Activated CD4-positive, CD25-positive, alpha-beta regulatory T cell treated with anti-CD3 and anti-CD28 coated beads, Interleukin-2, amount 50 U/mL, for 72 hours (primary cell): ENCODE measurements at places on chromosomes 4 and X.
A peak's percentile ranks its signal among the peaks of the same experiment; 100 is the strongest.

DNA sequence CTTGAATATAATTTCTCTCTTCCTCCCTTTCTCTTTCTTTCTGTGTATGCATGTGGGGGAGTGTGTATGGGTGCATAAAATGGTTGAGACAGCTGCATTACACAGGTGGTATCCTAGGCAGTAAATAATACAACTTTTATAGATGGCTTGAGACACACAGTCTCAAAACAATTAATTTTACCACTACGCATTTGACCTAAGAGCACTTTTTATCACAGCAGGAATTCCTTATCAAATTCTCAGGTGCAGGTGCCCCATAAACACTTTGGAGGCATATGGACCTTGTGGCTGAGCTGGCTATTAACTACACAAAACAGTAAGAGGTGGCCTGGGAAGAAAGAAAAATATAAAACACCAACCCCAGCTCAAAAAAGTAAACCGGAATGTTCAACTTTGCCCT is 91.3 kb downstream of the RASGEF1B start:
- DNase-seq, result no peak

DNA sequence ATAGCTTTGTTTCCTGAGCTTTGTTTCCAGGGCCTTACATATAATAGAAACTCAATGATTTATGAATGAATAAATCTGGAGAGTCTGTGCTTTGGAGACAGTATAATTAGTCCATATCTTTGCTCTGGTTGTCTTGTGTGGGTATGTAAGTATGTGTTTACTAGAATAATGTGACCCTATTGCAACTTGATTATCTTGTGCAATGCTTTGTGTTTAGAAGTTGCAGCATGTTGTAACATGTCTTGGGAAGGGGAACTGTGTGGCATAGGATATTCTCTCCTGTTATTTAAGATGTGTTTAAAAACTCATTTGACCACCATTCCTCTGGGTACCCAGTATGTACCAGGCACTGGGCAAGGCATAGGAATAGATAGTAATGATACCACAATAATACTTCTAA is 6.1 kb downstream of the SPATA18 start:
- no peak for DNase-seq

- DNase-seq, result no peak
These were observed 305.3 kb downstream of the FRMPD4 start for GRCh38 chrX:12443534-12444098.

GRCh38 chr4:84825701-84826341 is 140.7 kb downstream of the WDFY3 start:
- DNase-seq, result no peak

DNA sequence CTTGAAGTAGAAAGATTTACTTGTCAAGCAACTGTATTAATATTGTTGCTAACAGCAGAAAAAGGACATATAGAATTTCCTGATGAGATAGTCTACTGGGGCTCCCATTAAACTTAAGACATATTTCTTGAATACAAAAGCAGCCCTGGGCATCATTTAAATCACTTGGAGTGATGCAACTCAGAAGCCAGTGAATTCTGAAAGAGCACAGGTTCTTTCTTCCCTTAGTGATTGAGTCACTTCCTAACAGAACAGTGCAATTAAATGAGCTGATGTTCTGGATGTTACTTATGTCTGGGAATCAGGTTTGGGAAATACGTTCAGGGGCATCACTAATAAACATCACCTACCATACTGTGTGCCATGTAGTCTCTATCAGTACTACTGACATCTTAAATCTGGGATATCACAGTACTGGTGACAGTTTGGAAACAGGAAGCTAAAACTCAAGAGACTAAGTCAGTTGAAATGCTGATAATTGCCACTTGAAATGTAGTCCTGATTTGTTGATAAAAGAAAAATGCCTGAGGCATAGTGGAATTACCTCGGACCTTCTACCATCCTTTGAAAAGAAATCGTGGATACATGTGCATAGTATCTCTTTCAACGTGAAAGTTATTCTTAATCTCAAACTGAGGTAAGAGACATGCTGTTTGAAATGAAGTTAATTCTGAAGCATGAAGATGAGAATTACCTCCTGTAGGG is 249.2 kb upstream of the GPRIN3 start:
- DNase-seq, result no peak

- DNase-seq, result no peak
These were observed 290.1 kb upstream of the PCDH7 start for GRCh38 chr4:30429813-30430761.

DNA sequence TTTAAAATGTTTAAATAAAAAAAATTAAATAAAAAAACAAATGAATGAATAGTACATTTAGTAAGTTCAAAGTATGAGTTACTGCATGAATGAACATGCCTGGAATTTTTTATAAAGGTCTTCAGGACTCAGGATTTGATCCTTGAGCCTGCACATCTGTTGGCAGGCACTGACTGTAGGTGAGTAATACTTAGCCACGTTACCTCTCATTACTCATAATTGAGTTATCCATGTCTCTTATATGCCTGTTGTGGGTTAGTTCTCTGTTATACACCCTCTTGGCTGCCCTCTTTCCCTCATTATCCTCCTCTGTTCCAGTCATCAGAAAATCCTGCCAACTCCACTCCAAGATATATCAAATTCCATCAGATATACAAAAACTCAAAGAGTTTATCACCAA is 276.0 kb downstream of the FBXW7 start:
- no peak for DNase-seq

DNA sequence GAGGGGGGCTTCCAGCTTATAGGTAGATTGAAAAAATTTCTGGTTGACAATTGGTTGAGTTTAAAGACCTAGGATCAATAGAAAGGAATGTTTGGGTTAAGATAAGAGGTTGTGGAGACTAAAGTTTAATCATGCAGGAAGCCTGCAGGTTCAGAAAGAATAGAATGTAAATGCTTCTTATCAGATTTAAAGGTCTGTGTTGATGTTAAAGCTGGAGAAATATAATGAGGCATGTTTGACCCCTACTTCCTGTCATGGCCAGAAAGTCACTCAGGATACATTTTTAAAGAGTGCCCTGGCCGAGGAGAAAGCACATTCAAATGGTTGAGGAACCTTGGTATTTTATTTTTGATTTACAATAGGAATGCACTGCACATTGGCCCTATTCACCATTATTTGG is 3.9 kb upstream of the RRAGB start:
- no peak for DNase-seq

GRCh38 chr4:127997534-127998388 is 32.6 kb downstream of the ABHD18 start:
- DNase-seq, result no peak

DNA sequence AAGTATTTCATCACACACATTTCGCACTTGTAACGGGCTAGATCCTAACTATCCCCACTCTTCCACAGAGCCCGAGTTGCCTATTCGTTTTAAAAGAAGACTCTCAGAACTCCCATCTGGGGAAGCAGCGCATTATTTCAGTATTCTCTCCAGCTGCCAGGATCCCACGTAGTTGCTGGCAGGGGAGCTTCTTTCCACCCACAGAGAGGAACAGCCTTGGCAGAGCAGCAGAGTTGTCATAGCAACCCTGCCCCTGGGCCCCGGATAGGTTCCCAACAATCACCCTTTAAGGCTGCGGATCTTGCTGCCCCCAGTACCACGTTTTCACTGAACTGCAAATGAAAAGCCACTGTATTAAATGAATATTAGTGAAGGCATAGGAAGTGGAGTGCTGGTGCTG is 106.7 kb downstream of the GPM6A start:
- no peak for DNase-seq

- DNase-seq, result no peak
These were observed 198.1 kb upstream of the NUDT6 start for GRCh38 chr4:123120473-123120872.

DNA sequence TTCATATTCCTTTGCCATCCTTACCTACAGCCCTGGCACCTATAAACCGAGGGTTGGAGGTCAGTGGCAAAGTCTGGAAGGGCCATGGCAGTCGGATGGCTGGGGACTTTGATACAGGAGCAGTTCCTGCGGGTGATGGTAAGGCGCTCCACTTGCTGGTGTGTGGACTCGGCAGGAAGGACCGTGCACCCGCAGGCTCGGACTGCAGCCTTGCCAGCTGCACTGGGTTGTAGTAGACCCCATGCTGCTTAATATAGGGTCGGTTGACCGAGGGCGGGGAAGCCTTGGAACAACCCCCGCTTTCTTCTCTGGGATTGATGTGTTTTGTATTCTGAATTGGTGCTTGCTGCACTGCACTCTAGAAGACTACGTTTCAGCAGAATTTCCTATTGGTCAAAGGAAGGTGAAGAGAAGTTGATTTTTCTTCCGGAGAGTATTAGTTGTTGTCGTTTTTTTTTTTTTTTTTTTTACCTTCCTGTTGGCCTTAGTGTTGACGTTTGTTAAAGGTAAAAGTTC is 638 bp downstream of the BLTP1 start:
- peak; percentile 45 for DNase-seq

DNA sequence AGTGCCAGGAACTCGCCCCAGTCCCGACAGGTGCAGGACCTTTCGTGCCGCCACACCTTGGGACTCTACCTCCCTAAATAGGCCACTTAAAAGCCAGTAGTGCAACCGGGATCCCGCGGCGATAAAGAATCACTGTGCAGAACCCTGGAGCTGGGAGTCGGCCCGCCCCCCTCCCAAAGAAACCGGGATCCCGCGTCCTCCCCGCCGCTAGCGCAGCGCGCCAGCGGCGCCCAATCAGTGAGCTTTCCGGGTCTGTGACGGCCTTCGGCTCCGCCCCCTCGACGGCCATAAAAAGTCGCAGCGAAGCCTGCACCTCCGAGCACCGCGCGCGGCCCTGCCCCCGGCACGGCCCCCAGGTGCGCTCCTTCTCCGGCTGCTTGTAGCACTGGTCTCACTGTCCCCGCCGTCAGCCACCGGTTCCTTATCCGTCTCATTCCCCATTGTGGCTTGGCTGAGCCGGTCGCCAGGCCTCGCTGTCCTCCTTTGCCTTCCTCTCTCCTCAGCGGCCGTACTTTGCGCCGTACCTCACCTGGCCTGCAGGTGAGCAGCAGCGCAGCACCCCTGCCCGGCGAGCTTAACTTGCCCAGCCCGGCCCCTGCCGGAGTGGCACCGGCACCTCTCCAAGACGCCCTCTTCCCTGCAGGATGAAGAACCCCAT is at the start of gene LRAT:
LRAT (plus strand) TSS at position 318 of the 658 bp plus-strand sequence; CDS start at position 645, 327 bp downstream.
- DNase-seq, result peak; percentile 38

DNA sequence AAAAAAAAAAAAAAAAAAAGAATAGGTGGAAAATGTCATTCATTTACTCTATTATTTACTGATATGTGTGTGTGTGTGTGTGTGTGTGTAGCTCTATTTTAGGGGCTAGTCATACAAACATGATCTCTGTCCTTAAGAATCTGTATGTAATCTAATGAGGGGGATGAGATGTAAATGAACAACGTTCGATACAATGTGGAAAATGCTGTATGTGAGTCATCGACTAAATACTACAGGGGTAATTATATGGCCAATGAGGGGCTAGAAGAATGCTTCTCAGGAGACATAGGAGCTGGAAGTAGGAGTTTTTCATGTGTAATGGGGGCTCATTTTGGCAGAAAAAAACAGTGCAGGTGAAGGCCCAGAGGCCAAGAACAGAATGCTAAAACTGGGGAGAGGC is 41.9 kb downstream of the LEF1 start:
- no peak for DNase-seq

GRCh38 chr4:113952452-113953029 is 26.9 kb downstream of the ARSJ start:
- no peak for DNase-seq

DNA sequence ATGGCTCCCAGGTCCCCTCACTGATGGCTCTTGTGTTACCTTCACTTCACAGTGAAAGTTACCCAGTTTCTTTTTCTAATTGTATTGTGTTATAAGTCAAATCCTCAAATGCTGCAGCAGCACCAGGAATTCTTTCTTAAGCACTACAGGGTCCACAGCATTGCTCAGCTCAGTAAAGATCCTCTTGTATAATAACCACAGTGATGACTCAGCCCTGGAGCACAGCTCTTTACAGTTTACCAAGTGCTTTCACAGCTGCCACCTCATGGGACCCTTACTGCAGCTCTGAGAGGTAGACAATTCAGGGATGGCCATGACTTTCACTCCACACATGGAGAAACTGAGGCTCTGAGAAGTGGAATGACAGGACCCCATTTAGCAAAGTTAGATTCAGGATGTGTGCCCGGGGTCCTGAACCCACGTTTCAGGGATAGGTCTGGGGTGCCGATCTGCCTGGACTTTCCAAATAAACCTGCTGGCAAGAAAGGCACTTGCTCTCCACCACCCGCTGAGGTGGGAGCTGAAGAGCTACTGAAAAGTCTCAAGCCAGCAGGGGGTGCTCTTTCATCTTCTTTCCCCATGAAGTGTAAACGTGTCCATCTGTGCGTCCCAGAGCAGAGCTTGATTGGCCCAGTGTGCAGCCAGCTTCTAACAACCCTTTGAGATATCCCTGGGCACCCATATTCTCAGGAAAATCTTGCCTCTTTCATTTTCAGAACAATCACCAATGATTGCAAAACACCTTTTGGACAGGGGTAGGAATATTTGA is 35.7 kb upstream of the GABRQ start:
- no peak for DNase-seq

DNA sequence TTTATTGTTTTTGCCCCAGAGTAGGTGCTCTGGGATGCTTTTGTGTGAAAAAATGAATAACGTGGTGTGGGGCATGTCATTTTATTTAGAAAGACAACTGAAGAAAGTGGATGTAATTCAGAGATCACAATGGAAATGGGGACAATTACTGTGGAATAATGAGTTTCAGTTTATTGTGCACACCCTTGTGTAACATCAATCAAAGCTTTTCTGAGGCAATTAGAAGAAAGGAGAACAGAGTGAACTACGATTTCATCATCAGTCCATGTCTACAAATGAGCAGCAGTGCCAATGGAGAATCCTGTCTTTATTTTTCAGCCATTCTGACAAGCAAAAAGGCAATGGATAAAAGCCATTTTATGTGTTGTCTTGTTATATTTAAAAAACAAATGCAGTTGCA is 339.2 kb downstream of the TMA16 start:
- DNase-seq, result no peak

- DNase-seq, result no peak
These were observed 51.0 kb downstream of the BMP2K start for GRCh38 chr4:78827191-78827590.

DNA sequence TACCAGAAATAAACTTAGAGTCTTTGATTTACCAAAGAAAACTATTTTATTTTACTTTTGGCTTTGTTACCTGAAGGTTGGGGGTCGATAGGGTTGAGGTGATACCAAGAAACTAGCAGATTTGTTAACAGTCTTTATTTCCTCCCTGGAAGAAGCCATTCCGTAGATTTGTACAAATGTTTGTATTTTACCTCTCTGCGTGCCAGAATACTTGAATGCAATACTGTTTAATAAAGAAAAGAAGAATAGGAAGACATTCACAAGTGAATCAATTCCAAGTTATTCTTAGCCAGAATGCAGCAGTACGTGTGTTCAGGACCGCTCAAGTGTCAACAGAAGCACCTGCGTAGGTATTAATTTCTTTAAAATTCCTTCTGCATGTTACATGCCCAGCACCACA is 260.3 kb upstream of the TENM3 start:
- DNase-seq, result no peak
